ENCODE measurements at places on chromosomes 2 and 18. TPM values are rescaled to one million over a fixed set of nuclear protein-coding genes. Genes with fewer than 3 reads are reported as not detected.

DNA sequence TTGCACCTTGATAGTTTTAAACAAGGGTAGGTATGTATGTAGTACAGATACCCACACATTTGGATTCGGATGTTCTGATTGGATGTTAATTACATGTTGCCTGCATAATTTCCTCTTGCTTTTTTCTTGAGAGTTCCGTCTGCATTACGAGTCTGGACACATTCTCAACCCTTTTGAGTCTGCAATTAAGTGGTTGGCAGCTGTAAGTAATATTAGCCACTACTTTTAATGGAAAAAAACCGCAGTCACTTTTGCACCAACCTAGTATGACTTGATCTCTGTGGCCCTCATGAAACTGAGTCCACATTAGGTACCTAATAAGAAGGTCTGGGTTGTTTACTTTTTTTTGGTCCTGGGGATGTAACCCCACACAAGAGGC lies 217.3 kb downstream of the VAPA start:
- no peak for DNase-seq

C1QL2 gene
- not detected for total RNA-seq

- DNase-seq = no peak
These were observed 284.3 kb downstream of the NUP35 start for GRCh38 chr2:183408562-183408961.

DNA sequence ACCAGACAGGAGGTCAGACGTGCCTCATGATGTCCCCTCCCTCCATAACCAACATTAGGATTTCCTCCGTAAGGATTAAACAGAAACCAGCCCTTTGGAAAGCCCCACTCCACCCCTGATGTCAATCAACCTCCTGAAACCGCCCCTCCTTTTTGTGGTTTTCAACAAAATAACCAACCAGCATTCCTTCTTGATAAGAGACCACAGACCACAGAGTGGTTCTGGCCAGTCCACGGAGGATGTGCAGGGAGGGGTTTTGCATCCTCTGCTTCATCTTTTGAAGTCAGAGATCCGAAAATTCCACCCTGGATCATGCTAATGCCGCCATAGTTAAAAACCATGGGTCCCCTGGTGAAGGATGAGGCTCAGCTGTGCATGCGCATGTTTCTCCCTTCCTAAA lies 180.0 kb upstream of the CCDC150 start:
- no peak for DNase-seq

DNA sequence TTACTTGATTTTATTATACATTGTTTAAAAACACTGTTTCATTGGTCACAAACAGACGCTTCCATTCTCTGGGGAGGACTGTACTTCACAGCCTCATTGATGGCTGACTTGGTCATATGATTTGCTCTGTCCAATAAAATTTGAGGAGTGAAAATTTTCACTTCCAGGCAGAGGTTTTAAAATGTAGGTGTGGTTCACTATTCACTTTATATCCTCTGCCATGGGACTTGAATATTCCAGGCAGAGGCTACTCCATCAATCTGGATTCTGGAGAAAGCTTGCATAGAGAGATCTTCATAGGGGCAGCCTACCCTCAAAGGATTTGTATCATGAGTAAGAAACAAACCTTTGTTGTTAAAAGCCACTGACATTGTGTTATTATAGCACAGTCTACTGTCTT lies 56.7 kb downstream of the LDAH start:
- no peak for DNase-seq

DNA sequence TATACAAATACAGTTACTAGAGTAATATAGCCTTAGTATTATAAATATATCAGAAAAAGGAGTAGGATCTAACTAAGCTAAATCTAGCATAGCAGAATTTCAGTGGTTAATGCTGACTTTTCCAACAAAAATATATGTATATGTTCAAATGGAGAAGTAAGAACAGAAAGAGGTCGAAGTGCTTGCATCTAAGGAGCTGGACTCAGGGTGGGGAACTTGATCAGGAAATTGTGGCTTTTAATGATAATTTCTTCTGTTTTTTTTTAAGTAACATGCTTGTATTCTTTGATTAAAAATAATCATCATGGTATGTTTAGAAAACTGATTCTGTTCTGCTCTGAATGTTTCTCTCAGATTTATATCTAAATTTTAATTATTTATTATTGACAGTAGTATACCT lies 327.1 kb downstream of the GALNT13 start:
- DNase-seq = no peak

GRCh38 chr18:46916551-46917107 lies 678 bp downstream of the PIAS2 start:
- DNase-seq = no peak

ZNF521 gene
- total RNA-seq = 148 TPM

DNA sequence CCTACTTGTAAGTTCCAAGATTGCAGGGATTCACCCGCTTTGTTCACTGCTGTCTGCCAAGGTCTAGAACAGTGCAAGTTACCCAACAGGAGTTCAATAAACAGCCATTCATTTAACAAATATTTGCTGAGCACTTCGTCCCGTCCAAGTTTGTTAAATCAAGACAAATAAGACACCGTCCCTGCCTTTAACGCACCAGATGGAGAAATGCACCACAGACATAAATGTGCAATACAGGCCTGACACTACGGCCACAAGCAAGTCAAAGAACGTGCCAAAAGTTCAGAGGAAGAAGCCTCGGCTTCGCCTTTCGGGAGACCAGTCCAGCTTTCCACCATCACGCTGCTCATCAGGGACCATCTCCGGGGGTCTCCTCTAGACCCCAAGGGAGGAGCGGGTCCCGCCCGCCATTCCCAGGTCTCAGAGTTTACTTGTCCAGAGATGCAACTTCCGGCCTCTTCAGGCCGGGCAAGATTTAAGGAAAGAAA lies 429 bp downstream of the C2orf76 start:
- no peak for DNase-seq

- DNase-seq = no peak
These were observed 21.8 kb upstream of the GLS start for GRCh38 chr2:190858817-190859216.

GRCh38 chr2:83661711-83662110 lies 797.4 kb downstream of the SUCLG1 start:
- DNase-seq = no peak

ABCB11 gene
- 0.09 TPM for total RNA-seq

GALNT3 gene
- 0.65 TPM for total RNA-seq

DNA sequence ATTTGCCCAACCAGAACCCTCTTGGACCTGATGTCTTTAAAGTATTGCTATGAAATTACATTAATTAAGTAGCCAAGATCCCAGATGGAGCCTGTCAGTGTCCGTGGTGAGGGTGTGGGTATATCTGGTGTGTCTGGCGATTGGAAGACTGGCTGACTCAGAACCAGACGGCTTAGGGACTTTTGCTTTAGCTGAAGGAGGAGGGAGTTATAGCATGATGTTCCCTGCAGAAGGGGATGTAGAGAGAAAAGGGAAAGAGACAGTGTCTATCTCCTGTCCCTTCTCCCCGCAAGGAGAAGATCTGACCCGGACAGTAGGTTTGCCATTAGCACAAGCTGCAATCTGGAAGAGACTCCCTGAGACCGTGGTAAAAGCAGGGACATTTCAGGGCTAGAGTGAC lies 60.6 kb downstream of the POU3F3 start:
- DNase-seq = no peak

DNA sequence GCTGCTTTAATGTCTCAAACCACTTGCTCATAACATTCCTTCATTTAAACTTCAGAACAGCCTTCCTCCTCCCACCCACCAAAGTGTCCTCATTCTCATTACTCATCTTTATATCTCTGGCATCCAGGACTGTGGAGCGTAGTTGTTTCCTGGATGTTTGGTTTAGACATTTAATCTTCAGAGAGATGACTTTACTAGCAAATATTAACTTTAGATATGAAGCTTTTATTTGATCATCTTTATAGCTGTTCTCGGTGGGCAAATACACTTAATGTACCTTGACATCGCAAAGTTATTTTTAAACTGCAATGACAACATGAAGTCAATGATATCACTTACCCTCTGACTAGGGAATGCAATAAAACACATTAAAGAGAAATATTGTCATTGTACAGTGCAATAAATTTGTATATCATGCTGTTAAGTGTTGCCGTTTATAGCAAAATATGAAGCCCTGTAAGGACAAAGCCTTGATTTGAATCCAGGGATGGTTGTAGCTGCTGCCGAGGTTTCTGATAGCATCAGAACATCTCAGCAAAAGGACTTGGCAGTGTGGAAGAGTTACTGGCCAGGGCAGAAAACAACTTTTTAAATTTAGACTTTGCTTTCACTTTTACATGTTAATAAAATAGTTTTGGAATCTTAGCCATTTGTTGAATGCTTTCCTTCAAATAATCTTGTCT lies 4.6 kb upstream of the LAMA3 start:
- no peak for DNase-seq

- no peak for DNase-seq
These were observed 115.2 kb upstream of the FOSL2 start for GRCh38 chr2:28277466-28277865.

ORC4 gene
- 165 TPM for total RNA-seq

PLB1 gene
- total RNA-seq = 0.12 TPM

GREB1L gene
- total RNA-seq = 251 TPM

TMEM200C gene
- 1.4 TPM for total RNA-seq

DNA sequence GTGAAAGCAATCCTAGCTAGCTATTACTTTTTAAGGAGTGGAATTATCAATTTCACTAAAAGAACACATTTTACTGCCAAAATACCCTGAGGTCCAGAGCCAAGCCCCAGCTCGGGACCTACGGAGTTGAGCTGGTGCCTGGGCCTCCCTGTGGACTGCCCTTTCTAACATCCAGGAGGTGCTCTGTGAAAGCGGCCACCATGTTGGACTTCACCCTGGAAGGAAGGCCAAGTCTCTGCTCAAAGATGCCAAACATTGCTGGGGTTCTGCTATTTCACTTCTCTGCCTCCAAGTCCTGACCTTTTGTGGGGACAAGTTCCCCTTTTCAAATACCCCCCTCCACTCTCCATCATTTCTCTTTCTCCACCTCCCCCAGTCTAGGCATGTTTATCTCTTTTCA lies 498.7 kb upstream of the RAB6C start:
- DNase-seq = no peak

GRCh38 chr18:31233621-31234275 lies 71.1 kb upstream of the DSC1 start:
- no peak for DNase-seq

GRCh38 chr2:171629113-171629512 lies 58.2 kb upstream of the DYNC1I2 start:
- no peak for DNase-seq

DNA sequence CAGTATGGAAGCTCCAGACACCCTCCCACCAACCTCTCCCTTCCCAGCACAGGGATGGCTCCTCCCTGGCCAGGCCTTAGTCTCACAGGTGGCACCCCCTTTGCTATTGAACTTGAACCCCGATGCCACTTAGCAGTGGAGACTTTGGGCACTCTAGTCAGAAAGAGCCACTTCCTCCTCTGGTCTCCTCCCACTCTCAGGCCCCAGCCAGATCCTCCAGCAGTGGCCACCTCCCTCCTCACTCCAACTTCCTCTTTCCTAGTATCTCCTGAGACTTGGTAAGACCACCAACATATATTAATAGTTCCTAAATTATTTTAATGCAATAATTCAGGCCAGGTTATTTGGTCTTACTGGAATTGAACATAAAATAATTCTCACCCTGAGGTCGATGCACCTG lies 437.2 kb upstream of the ID2 start:
- no peak for DNase-seq

- DNase-seq = no peak
These were observed 197.0 kb downstream of the ANAPC1 start for GRCh38 chr2:111686994-111687393.

DNA sequence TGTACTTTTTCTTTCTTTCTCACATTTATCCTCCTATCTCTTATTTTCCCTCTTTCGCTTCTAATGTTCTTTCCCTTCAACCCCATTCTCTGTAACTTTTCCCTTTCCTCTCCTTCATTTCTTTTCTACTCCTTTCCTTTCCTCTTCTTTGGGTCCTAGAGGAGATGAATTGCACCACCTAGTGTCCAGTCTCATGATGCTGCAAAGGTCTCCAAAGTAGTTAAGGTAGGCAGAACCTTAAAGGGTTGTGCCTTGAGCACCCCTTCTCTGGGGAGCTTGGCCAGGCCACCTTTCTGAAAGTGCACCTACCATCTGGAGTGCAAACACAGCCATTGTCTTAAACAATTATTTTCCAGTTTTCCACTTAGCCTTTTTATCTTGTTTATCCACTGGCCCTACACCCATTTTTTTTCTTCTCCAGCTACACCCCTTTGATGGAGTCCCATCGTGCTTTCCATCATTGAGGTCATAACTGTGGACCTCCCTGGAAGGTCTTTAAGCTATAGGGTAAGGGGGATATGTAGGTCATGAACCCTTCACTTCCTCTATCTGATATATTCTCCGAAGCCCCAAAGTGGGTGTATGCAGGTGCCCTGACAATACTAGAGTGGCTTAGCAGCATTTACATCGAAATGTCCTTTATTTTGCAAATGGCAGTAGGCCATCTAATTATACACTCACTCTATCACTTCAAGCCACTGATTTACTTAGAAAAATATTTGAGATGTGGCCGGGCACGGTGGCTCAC lies 155.9 kb downstream of the ESCO1 start:
- peak; percentile 65 for DNase-seq

CCDC74B gene
- 13.8 TPM for total RNA-seq

ZNF513 gene
- total RNA-seq = 6.1 TPM

DNA sequence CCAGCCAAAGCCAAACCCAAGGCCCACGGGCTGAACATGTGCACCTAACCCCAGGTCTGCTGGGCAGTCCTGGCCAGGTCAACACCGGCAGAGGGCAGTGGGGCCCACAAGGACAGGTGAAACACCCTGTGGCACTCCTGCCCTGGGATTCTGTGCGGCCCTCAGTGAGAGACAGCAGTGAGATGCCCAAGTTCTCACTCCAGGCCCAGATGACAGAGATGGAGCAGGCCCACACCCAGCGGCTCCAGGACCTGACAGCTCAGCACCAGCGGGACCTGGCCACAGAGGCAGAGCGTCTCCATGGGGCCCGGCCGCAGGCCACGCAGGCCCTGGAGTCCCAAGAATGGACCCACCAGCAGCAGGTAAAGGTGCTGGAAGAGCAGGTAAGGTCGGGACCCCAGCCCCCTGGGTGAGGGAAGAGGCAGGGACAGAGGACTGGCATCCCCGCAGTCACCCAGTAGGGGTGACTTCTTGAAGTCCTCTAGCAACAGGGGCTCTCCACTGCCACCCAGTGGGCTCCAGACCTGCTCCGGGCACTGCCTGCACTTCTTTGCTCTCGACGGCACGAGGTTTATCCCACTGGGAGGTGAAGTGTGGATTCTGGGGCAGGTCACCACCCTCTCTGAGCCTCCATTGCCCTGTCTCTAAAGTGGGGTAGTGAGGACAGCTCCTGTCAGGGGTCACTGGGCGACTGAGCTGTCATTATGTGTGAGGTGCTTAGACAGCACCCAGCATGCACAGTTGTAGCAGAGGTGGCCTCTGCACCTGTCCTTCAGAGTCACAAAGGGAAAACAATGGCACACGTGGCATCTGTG lies 8.8 kb upstream of the SNED1 start:
- DNase-seq = peak; percentile 54

MCEE gene
- total RNA-seq = 8.0 TPM

- no peak for DNase-seq
These were observed 12.6 kb downstream of the TEX51 start for GRCh38 chr2:126911111-126911796.

- no peak for DNase-seq
These were observed 94.7 kb downstream of the EXOC6B start for GRCh38 chr2:72731116-72731515.

TNFAIP6 gene
- total RNA-seq = not detected

Measured in neural progenitor cell (in vitro differentiated cells).